ENCODE measurements at places on chromosomes 2 and 18.
A peak's percentile ranks its signal among the peaks of the same experiment; 100 is the strongest.

GRCh38 chr2:225196579-225196978, 154.3 kb upstream of the DOCK10 start:
- no peak for DNase-seq

DNA sequence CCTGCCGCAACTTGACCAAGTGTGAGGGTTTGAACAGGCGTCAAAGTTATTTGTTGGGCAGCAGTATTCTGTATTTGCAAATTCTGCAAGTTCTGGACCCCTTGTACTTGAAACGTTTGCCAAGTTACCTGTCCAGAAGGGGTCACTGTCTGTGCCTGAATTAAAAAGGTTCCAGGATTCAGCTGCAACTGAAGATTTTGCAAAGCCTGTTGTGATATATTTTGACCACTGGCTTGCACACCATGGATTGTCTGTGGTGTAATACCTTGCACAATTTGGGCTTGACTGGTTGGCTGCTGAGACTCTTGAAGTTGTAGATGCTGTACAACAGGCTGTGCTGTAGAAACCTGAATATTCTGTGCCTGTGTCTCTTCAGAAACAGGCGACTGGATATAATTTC, 10.2 kb downstream of the SP3 start:
- DNase-seq: no peak

GRCh38 chr18:28189400-28190239, 12.7 kb upstream of the CDH2 start:
- DNase-seq: peak; percentile 7

GRCh38 chr2:157319795-157320194, 5.8 kb downstream of the ERMN start:
- no peak for DNase-seq

GRCh38 chr18:75041586-75041985, 167.4 kb downstream of the PTGR3 start:
- peak; percentile 45 for DNase-seq

- DNase-seq: no peak
Observed at GRCh38 chr2:134253804-134254203, at the start of gene MGAT5. MGAT5 (plus strand) TSS chr2:134254072; CDS start chr2:134254404, 332 bp downstream.

GRCh38 chr2:234958746-234959395, 7.1 kb downstream of the SH3BP4 start:
- no peak for DNase-seq

DNA sequence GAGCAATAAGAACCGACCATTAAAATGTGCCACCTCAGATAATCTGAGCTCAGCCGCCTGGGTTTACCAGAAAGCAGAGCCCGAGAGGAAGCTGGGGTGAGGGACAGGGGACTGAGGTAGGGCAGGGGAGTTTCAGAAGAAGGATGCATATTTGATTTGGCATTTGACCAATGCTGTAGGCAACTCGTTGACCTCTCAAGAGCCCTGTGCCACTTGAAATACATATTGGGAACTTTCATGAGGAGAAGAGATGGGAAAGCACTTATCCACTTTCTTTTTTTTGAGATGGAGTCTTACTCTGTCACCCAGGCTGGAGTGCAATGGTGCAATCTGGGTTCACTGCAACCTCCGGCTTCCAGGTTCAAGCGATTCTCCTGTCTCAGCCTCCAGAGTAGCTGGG, 148.4 kb upstream of the SPRED2 start:
- DNase-seq: no peak

DNA sequence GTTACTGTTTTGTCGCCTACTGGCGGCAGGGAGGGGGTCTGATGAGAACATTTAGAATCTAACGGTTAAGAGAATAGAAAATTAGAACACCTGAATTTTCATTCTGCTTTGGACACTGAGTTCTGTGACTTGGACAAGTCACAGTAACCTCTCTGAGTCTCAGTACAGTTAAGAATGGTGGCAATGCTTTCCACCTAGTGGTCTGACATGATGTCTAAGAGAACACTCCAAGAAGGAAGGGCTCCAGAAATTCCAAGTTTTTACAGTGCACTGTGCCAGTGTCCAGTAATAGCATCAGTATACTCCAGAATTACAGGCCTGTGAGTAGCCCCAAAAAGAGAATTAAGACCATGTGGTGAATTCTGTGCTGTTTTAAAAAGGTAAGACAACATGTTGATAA, 174.1 kb upstream of the ZFP36L2 start:
- no peak for DNase-seq

DNA sequence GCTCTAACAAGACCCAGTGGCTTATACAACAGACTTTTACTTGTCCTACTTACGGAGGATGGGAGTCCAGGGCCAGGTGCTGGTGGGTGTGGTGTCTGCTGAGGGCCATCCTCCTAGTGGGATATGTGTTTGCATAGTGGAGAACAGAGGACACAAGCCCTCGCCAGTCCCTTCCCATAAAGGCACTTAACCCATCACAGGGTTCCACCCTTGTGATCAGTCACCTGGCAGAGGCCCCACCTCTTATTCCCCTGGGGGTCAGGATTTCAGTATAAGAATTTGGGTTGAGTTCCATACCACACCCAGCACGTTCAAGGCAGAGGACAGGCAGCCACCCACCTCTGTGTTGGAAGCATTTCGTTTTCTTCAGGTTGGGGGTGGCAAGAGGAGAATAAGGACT, 259.0 kb downstream of the AGAP1 start:
- DNase-seq: no peak

- DNase-seq: no peak
Observed at GRCh38 chr18:75730249-75730648, 302.7 kb upstream of the SMIM21 start.

DNA sequence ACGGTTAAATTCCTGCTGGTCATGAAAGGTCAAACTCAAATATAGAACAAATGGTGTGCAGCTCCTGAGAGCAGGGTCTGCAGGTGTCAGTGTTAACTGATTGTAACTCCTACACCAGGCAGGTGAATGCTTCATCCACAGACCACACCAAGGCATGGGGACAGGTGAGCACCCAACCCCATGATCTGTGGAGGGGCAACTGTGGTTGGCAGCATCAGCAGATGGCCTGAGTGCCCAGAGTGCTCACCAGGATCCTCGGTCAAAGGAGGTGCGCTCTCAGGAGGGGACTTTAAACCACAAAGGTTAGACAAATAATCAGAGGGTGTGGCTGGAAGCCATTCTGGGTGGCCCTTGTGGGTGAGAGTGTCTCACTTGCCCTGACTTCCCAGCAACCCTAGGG, 44.5 kb downstream of the PTGR3 start:
- DNase-seq: no peak
